ENCODE measurements at places on chromosomes 11 and 22.

- no peak for DNase-seq
Measured at GRCh38 chr11:111259896-111260295, 14.4 kb downstream of the POU2AF2 start.

DNA sequence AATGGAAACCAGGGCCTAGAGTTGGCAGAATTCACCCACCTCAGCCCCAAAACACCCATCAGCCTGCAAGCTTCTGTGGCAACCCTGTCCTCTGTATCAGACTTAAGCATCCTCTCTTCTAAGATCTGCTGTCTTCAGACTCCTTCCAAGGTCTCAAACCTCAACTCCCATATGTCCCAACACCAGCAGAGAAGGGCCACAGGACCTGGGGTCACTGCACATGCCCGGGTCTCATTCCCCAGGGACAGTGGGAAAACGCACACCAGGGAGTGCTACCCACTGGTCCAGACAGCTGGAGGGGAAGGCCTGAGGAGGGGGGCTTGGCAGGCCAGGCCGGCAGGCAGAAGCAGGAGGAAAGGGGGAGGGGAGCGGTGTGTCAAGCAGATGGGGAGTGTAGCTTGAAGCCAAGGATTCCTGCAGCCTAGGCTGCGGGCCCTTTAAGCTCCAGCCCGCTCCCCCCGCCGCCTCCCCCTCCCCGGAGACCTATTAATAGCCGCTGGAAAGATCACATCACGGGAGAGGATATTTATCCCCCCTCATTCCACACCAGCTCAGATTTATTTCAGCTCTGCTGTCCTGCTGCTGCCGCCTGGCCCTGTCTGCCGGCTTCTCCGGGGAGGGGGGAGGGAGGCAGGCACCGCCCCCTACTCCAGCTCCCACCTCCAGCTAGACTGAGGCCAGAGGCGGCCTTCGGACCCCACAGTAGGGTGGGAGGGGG is 16.7 kb downstream of the BCL9L start:
- DNase-seq: no peak

DNA sequence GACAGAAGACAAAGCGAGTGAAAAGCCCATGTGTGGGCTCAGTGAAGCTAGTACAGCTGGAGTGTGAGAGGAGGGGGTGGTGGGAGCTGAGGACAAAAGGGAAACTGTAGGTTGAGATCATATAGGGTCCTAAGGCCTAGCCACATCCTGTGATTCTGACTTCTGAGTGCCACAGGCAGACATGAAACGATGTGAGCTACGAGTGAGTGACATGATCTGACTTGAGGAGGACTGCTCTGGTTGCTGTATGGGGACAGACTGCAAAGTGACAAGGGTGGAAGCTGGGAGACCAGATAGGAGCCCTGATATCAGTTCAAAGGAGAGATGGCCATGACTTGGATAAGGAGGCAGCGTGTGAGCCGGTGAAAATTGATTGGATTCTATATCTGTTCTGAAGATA is 85.4 kb downstream of the MICAL2 start:
- peak; percentile 35 for DNase-seq

DNA sequence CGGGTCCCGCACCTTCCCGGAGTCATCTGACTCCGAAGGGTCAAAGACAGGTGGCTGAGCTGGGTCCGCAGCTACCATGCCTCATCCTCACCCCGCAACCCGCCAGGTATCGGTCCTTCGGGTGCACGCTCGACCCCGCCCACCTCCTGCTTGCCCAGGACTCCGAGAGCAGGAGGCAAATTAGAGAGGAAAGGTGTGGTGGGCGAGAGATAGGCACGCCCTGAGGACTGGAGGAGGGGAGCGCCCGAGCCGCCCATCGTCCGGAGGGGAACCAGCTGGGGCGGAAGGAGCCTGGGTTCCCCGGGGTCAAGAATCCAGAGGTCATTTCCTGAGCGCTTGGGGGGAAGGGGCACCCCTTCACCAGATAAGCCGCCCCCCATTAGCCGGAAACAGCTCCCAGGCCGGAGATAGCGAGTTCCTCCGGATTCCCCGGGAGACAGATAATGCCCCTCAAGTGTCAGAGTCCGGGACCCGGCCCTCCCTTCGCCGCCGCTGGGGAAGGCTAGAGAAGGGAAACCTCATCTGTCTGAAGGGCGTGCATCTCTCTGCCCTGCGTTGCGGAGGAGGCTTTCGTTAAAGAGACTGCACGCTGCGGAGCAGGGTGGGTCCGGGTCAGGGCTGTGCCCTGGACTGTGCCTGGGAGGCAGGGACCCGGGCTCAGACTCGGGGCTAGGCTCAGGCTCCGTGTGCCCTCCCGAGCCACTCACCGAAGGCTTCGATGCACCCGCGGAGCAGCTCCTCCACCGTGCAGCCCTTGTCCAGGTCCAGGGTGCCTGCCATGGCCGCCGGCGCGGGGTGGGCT is 1.7 kb downstream of the RASGRP2 start:
- peak; percentile 13 for DNase-seq
